Activated CD4-positive, alpha-beta T cell treated with anti-CD3 and anti-CD28 coated beads for 48 hours (primary cell): ENCODE measurements at places on chromosomes 1 and 21.

DNA sequence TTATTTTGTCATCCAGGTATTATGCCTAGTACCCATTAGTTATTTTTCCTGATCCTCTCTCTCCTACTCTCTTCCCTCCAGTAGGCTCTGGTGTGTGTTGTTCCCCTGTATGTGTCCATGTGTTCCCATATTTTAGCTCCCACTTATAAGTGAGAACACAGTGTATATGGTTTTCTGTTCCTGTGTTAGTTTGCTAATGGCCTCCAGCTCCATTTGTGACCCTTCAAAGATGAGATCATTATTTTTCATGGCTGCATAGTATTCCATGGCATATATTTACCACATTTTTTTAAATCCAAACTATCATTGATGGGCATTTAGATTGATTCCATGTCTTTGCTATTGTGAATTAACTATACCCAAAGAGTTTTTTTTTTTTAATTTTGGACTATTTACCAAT, 1675.7 kb upstream of the B3GALT2 start:
- DNase-seq, result no peak

DNA sequence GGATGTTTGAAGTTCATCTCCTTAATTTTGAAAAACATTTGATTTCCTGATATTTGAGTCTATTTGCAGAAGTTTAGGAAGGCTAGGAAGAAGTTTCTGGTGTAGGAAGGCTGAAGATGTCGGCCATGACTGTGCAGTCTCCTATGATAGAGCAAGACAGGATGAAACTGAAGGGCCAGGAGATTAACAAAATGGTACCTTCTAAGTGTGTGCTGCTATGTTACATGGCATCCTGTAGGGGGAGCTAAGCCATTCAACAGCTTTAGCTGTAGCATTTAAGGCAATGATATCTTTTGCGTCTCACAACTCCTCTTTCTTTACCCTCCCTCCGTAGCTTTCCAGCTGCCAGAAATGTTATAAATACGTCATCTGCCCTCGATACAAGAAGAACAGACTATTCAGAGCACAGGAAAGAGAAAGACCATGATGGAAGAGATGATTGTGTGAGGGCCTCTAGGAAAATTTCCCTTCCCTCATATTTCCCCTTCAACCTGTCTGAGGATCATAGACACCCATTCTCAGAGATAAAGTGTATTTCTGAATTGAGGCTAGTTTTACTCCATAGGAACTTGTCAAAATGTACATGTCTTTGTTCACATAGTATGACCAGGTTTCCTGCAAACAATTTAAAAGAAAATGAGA, 61.1 kb downstream of the XCL1 start:
- DNase-seq, result no peak

DNA sequence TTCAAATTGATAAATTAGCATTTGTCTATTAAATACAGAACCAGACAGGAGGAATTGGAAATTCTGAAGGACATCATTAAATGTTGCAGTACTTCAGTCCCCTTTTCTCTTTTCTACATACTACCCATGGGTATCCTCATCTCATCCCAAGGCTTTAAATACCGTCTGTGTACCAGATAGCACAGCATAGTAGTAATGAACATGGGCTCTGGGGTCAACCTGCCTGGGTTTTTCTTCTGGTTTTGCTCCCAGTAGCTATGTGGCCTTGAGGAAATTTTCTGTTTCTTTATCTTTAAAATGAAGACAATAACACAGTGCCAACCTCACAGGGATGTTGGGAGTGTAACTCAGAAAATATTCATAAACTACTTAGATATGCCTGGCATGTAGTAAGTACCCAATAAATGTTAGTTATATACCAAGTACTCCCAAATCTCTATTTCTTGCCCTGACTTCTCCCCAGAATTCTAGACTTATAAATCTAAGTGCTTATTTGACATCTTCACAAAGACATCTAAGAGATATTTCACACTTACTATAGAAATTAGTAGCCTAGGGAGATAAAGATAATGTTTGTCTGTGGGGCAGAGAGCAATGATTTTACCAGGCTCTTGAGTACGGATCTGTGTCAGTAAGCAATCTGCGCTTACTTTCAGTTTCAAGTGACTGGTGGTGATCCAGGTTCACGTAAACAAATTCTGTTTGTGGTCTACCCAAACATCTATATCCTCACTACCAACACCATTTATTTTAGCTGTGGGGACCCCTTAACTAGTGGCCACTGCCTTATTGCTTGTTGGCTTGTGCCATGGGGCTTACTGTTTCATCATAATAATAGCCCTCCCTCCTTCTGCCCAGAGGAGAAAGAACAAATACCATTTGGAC, 37.3 kb downstream of the VANGL2 start:
- DNase-seq, result peak; percentile 26

- no peak for DNase-seq
Observed at GRCh38 chr1:172339842-172340241, 80.6 kb upstream of the C1orf105 start.

- DNase-seq, result no peak
Observed at GRCh38 chr1:3121401-3122210, 52.6 kb downstream of the PRDM16 start.

- DNase-seq, result no peak
Observed at GRCh38 chr1:184915463-184916090, 58.7 kb downstream of the NIBAN1 start.

- no peak for DNase-seq
Observed at GRCh38 chr21:46081862-46082712, 15.8 kb upstream of the COL6A2 start.

DNA sequence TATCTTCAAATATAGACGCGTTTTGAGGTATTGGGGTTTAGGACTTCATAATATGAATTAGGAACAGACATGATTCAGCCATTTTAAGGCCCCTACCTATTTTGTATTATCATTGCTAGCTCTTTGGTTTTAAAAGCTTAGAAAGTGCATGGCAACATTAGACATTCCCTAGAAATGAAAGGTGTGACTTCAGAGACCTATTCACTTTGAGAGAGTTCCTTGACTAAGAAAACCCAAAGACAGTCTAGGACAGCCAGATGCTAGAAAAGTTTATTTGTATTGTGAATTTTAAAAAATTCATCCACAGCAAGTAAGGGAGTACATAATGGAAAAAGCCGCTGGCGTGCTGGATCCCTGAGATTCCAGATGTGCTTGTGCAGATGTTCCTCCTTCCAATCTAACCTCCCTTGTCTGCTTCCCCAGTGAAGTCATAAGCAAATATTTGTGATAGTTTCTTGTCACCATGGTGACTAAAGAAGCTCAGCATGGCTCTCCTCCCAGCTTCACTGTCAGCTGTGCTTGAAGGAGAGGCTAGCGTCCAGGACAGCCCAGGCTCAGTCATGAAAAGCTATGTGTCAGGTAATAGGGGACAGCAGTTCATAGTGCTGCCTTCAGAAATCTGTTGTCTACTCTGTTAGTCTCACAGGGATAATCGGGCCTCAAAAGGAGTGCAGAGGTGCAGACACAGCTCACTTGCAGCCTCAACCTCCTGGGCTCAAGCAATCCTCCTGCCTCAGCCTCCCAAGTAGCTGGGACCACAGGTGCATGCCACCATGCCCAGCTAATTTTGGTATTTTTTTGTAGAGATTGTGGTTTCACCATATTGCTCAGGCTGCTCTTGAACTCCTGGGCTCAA, 34.8 kb downstream of the KPNA6 start:
- no peak for DNase-seq

DNA sequence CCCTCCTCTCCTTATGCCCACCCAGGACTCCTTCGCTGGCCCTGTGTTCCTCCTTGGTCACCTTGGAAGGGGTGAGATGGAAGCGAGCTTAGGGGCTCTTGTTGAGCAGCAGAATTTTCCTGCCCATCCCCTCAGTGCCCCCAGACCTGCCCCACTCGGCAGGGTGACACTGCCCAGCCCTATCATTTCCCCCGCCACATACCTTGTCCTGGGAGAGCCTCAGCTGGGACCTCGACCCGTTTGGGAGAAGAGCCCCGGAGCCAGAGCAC, 1.4 kb upstream of the FNDC5 start:
- no peak for DNase-seq

- no peak for DNase-seq
Observed at GRCh38 chr1:172537827-172538391, 5.0 kb downstream of the SUCO start.

DNA sequence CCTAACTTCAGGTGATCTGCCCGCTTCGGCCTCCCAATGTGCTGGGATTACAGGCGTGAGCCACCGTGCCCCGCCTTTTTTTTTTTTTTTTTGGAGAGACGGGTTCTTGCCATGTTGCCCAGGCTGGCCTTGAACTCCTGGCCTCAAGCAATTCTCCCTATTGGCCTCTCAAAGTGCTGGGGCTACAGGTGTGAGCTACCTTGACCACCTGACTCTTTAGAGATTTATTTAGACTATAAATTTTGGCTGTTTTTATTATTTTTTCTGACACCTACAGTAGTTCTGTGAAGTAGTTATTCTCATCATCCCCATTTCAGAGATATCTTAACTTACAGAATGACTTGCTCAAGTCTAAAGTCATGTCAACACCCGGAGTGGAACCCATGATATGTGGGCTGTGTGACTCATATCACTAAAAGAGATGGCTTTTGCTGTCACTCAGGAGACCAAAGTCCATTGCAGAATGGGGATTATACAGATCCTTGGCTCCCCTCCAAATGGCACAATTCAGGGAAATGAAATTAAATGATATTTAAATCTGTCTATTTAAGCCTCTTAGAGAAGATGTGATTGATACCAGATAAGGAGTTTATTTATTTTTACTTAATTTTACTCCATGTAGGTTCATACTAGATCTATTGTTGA, 93.2 kb downstream of the CTH start:
- peak; percentile 30 for DNase-seq

DNA sequence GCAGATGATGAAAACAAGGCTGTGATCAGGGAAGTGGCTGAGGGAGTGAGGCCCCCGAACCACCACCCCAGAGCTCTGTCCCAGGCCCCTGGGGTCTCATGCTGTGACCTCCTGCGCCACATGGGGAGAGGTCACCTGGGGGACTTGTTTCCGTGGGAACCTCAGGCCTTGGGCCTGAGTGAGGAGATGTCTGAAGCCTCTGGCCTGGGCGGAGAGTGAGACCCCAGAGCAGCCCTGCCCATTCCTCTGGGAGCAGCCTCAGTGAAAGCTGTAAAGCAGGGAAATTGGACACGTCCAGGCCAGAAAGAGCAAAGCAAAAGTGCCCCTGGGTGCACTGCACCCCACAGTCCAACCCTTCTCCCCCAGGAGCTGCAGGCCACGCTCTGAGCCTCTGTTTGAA, 16.5 kb upstream of the NPHP4 start:
- DNase-seq, result no peak

- DNase-seq, result no peak
Observed at GRCh38 chr1:22491995-22492715, 40.5 kb downstream of the ZBTB40 start.

DNA sequence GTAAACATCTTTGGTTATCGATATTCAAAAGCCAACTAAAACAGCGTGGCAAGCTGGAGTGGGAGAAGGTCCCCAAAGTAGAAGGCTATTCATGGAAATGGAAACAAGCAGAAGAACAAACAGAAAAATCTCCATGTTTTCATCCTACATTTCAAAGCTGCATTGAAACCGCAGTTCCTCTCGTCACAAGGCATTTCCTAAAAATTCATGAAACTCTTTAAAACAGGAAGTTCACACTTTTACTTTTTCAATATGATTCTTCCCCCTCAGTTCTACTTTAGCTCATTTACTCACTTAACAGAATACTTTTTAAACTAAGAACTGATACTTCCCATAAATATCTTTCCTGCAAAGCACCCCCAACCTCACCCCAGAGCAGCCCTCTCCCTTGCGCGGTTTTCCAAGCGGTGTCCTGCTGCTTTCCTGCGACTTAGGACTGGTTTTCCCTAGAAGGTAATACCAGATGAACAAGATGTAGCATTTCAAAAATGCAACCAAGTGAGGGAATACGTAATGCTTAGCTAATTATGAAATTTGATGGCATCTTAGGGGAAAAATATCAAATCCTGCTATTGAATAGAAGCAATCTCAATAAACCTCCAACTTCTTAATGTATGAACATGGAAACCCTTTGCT, 228.3 kb upstream of the PKN2 start:
- no peak for DNase-seq

- DNase-seq, result no peak
Observed at GRCh38 chr1:235938709-235939479, 72.2 kb upstream of the LYST start.
